Naive B cell (primary cell): ENCODE measurements at places on chromosomes 4 and X.

GRCh38 chr4:188262464-188262863 is 123.2 kb downstream of the TRIML1 start:
- H3K4me3 ChIP-seq = no peak overlapping the region
- H3K36me3 ChIP-seq = no peaks in the 10 kb centered on the region
- DNase-seq = no peak
- no peaks in the 10 kb centered on the region for H3K27me3 ChIP-seq
- no peak overlapping the region for H3K27ac ChIP-seq
- no peaks in the 10 kb centered on the region for H3K4me1 ChIP-seq

DNA sequence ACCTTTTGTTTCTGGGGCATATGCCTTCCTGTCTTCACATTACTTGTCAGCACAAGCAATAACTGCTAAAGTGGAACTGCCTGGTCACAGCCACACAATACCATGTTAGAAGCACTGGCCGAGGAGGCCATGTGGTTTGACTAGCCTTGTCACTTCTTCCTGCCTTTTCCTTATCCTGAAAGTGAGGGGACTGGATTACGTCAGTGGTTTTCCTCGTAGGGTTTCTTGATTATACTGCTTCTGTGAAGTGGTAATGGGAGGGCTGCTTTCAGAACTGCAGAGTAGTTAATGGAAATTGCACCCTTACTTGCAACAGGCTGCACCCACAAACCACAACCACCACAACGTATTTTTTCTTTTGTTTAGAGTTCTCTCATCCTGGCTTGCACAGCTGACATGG is 26.6 kb downstream of the ZRSR2 start:
- H3K4me1 ChIP-seq = peaks cover 1% of the 10 kb centered on the region
- DNase-seq = no peak
- H3K36me3 ChIP-seq = peaks cover 48% of the 10 kb centered on the region
- H3K27ac ChIP-seq = no peak overlapping the region

DNA sequence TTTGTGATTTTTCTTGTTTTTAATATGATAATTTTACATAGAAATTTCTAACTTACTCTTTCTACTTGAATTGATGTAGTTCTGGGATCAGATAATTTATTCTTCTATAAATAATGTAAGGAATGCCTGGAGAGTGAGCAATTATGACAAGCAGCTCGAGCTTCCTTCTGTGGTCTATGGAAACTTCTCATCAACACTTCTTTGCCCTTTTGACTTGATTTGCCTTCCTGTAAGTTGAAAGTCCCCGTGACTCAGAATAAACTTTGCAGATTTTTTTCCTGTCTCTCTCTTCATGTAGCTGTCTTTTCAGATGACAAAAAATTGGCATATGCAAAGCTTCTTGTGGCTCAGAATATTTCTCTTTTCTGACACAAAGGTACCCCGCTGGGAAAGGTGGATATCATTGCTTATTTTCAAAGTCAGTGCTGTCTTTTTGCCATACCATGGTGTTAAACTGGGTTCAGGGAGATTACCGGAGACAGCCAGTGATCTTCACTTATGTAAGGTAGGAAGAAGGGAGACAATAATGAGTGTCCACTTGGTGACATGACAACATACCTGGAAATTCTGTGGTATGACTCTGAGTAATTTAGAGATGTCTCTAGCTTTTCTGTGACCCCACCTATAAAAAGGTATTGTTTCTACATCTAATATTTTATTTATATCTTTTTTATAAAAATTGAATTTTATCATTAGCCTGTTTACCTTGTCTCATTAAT is 278.6 kb upstream of the GNPDA2 start:
- no peak for DNase-seq
- H3K36me3 ChIP-seq = no peaks in the 10 kb centered on the region
- H3K27ac ChIP-seq = no peak overlapping the region
- H3K4me1 ChIP-seq = no peaks in the 10 kb centered on the region

GRCh38 chr4:108749119-108749518 is 13.7 kb downstream of the ETNPPL start:
- H3K27me3 ChIP-seq = no peaks in the 10 kb centered on the region
- no peak overlapping the region for H3K4me3 ChIP-seq
- no peaks in the 10 kb centered on the region for H3K36me3 ChIP-seq
- H3K4me1 ChIP-seq = no peaks in the 10 kb centered on the region
- H3K27ac ChIP-seq = no peak overlapping the region

- no peak overlapping the region for H3K27ac ChIP-seq
- H3K4me3 ChIP-seq = no peak overlapping the region
- H3K36me3 ChIP-seq = peaks cover 11% of the 10 kb centered on the region
- H3K27me3 ChIP-seq = no peaks in the 10 kb centered on the region
- DNase-seq = no peak
- H3K4me1 ChIP-seq = no peaks in the 10 kb centered on the region
Measured at GRCh38 chr4:74278490-74278889, 29.8 kb upstream of the EPGN start.

- H3K4me3 ChIP-seq = no peak overlapping the region
- DNase-seq = no peak
- H3K36me3 ChIP-seq = no peaks in the 10 kb centered on the region
- H3K27me3 ChIP-seq = no peaks in the 10 kb centered on the region
- no peak overlapping the region for H3K27ac ChIP-seq
- H3K4me1 ChIP-seq = no peaks in the 10 kb centered on the region
Measured at GRCh38 chr4:100823993-100824323, 306.1 kb upstream of the EMCN start.

GRCh38 chrX:120477453-120477852 is 8.4 kb upstream of the LAMP2 start:
- H3K4me1 ChIP-seq = no peaks in the 10 kb centered on the region
- no peak for DNase-seq
- no peaks in the 10 kb centered on the region for H3K27me3 ChIP-seq
- H3K36me3 ChIP-seq = no peaks in the 10 kb centered on the region
- H3K4me3 ChIP-seq = no peak overlapping the region

GRCh38 chrX:21837056-21837455 is 2.4 kb upstream of the MBTPS2 start:
- H3K4me1 ChIP-seq = peaks cover 8% of the 10 kb centered on the region
- peaks cover 6% of the 10 kb centered on the region for H3K27me3 ChIP-seq
- no peak overlapping the region for H3K27ac ChIP-seq
- no peak for DNase-seq

GRCh38 chr4:151555151-151555945 is 146.4 kb downstream of the FHIP1A start:
- peaks cover 16% of the 10 kb centered on the region for H3K27me3 ChIP-seq
- no peak overlapping the region for H3K27ac ChIP-seq
- no peak overlapping the region for H3K4me3 ChIP-seq
- no peak for DNase-seq
- H3K36me3 ChIP-seq = no peaks in the 10 kb centered on the region

- no peaks in the 10 kb centered on the region for H3K27me3 ChIP-seq
- peaks cover 50% of the 10 kb centered on the region for H3K4me1 ChIP-seq
- H3K36me3 ChIP-seq = no peaks in the 10 kb centered on the region
- H3K4me3 ChIP-seq = peak overlapping the region; percentile 2
Measured at GRCh38 chr4:139975830-139976272, 178.1 kb downstream of the MAML3 start.

DNA sequence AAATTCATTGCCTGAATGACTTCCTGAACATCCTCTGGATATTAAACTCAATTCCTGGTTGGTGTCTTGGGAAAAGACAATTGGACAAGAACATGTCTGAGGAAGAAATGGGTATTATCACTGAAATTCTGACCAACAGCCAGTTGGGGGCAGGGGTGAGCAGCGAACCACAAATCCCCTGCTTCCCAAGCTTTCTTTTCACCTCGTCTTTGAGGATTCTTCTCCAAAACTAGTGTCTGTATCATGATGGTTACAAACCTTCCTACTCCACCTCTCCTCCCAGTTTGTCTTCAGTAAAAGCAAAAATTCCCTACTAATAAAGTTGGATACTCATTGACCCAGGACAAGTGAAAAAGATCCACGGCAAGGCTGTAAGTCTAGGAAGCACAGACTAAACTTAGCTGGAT is 48.3 kb upstream of the WDR1 start:
- H3K27ac ChIP-seq = no peak overlapping the region
- DNase-seq = no peak
- H3K27me3 ChIP-seq = no peaks in the 10 kb centered on the region
- H3K36me3 ChIP-seq = no peaks in the 10 kb centered on the region

DNA sequence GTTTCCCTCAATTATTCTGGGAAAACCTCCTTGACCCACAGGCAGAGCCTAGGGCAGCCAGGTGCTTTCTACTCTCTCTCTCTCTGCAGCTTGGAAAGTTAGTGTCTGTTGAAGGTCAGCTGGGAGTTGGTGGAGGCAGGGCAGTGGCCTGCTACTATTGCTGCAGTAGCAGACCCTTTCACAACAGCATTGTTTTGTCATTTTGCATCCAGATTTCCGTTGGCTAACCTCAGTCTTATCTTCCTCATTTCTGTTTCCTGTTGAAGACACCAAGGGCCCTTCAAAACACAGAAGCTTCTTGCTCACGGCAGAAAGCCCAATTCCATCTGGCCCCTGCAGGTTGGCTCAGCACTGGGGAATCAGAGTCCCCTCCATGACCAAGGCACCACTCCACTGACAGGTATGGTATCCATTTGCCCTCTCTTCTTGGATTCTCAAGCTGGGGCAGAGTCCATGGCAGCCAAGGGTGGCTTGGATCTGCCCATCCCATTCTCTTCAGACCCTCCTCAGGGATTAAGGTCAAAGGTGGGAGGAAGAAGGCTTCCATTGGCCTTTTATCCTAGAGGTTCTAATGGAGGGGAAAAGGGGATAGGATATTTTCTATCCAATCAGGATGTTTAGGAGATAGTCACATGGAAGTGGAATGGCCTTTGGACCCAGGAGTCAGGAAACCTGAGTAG is 24.6 kb downstream of the VSIG4 start:
- H3K4me3 ChIP-seq = peak overlapping the region; percentile 74
- peaks cover 94% of the 10 kb centered on the region for H3K4me1 ChIP-seq
- H3K36me3 ChIP-seq = peaks cover 20% of the 10 kb centered on the region
- no peaks in the 10 kb centered on the region for H3K27me3 ChIP-seq
- H3K27ac ChIP-seq = peak overlapping the region; percentile 8

- H3K4me3 ChIP-seq = no peak overlapping the region
- H3K36me3 ChIP-seq = no peaks in the 10 kb centered on the region
- H3K4me1 ChIP-seq = no peaks in the 10 kb centered on the region
- no peak for DNase-seq
Measured at GRCh38 chr4:77636902-77637301, 31.3 kb downstream of the CXCL13 start.

- peak overlapping the region; percentile 95 for H3K4me3 ChIP-seq
- H3K27ac ChIP-seq = peak overlapping the region; percentile 98
- DNase-seq = peak; percentile 60
Measured at GRCh38 chr4:26860922-26861433, 337 bp downstream of the STIM2 start.
